ENCODE measurements at places on chromosomes 2 and 18.

DNA sequence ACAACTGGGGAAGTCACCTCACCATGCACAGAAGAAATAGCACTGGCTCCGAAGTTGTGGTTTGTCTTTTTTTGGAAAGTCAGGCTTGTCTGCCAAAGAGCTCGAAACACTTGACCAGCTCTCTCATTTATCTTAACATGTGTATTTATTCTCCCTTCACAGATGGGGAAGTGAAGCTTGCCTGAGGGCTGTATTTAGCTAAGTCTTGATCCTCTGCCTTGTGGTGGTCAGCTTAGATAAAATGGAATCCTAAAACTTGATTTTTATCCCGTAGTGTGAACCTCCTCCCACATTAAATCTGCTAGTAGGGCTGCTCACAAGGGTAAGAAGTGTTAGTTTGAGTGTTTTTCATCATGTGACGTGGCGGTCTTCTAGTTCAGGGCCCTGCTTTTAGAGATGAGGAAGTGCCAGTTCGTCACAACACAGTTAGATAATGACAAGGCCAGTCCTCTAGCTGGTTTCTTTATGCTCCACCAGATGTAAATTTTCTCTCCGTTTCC lies 89.7 kb downstream of the TMEM247 start:
- DNase-seq: no peak

DNA sequence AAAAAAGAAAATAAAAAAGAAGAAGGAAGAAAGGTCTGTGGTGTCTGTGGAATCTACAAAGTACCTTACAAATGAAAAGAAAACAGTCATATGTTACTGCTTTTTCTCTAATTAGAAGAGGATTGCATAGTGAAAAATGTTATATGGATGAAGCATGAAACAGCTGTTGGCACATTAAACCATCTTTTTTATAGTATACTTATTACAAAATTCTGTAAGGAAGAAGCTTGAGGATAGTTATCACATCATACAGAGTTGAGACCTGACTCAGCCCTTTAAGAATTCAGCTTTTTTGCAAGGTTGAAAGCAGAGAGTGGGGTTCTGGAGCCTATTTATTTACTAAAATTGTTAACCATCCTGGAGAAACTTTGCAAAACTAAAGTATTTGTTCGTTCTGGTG lies 222.7 kb downstream of the PHLPP1 start:
- DNase-seq: no peak

- DNase-seq: no peak
Measured at GRCh38 chr2:9345997-9346396, 77.3 kb downstream of the ITGB1BP1 start.

DNA sequence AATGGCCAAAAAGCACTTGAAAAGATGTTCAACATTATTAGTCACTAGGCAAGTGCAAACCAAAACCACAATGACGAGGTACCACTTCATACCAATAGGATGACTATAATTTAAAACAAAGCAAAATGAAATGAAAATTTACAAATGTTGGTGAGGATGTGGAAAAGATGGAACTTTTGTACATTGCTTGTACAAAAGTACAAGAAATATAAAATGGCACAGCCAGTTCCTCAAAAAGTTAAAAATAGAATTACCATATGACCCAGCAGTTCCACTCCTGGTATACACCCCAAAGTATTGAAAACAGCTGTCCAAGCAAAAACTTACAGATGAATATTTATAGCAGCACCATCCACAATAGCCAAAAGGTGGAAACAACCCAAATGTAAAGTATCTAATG lies 107.8 kb upstream of the XPO1 start:
- DNase-seq: no peak

GRCh38 chr2:222318026-222318711 lies 19.4 kb upstream of the PAX3 start:
- DNase-seq: no peak

- DNase-seq: no peak
Measured at GRCh38 chr2:218776488-218776887, 5.5 kb upstream of the CYP27A1 start.

DNA sequence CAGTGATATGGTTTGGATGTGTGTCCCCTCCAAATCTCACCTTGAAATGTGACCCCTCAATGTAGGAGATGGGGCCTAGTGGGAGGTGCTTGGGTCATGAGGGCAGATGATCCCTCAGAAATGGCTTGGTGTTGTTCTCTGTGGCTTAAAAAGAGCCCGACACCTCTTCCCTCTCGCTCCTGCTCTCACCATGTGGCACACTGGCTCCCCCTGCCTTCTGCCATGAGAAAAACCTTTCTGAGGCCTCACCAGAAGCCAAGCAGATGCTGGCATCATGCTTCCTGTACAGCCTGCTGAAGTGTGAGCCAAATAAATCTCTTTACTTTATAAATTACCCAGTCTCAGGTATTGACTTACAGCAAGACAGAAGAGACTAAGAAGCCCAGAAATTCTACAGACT lies 357.1 kb downstream of the NRXN1 start:
- no peak for DNase-seq

GRCh38 chr18:46756559-46757201 lies at the start of gene ST8SIA5:
Gene ST8SIA5, minus strand, starts transcription at chr18:46757053. Its CDS starts 545 bp downstream, at chr18:46756508.
- DNase-seq: peak; percentile 13

DNA sequence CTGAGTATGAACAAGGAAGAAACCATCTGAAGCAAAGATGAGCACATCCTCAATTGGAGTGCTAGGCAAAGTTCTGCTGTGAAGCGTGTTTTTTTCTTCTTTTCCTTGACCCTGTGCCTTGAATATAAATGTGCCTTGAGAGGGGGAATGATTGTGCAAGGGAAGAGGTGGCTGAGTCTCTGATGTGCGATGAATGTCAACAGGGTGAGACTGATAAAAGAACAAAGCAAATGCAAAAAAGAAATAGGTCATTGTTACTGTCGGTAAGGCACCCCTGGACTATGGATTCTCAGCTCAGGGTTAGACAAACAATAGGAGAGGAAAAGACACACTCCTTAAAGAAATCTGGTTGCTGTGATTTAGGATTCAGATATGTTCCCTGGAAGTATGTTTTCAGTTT lies 54.5 kb downstream of the HDHD2 start:
- DNase-seq: no peak

Measured in amygdala (tissue), 56 donors.